Activated naive CD8-positive, alpha-beta T cell treated with anti-CD3 and anti-CD28 coated beads, Interleukin-2, amount 50 U/mL, for 16 hours (primary cell): ENCODE measurements at places on chromosomes 3 and 15.

DNA sequence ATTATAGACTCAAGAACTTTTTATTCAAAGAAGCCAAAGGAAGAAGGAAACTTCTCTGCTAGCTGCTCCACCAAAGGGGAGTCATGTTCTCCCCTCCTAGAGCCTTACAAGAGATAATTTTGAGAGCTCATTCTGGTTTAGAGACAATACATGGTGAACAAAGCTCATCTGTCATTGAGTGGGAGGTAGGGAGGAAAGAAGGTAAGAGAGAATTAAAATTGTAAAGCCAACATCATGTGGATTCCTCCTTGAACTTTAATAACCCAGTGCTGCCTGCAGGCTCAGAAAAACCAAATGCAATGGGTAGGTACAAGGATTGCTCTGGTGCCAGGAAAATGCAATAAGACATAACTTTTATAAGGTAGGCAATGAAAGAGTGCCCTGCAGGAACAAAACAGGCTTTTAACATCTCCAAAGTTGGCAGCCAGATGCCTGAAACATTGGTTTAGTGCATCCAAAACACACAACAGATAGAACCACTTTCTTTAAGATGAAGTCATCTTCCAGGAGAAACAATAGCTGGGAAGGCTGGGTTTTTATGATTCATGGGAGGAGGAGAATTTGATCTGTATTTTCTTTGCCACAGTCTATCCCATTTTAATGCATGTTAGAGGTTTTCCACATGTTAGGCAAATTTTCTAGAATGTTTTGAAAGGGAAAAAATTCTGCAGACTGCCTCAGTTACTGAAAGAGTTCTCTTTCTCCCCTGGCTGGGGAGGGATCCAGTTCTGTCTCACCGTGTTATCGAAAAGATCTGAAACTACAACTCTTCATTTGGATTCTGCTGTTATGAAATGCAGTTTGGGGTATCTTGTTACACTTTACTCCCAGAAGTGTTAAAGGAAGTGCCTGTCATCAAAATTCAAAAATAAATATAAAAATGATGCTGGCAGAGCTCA is 11.3 kb upstream of the ARHGEF3 start:
- DNase-seq = no peak

DNA sequence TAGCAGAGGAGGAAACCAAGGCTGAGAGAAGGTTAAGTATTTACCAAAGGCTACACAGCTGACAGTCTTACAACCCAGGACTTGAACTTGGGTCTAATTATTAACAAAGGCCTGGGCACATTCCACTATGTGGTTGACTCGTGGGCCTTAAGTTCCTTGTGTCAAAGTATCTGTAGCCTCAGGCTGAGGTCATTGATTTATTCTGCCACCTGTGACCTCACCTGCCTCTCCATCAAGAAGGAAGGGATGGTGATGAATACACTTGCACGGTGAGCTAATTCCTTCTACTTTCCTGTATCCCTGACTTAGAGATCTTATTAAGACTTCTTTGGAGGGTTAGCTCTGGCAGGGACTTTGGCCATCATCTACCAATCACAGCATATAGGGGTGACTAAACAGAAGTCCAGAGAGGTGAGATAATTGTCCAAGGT is 19.9 kb upstream of the LRRC58 start:
- DNase-seq = no peak

GRCh38 chr15:71329041-71329440 is 213.8 kb downstream of the THSD4 start:
- no peak for DNase-seq

GRCh38 chr3:64566859-64567258 is 120.9 kb downstream of the ADAMTS9 start:
- no peak for DNase-seq

DNA sequence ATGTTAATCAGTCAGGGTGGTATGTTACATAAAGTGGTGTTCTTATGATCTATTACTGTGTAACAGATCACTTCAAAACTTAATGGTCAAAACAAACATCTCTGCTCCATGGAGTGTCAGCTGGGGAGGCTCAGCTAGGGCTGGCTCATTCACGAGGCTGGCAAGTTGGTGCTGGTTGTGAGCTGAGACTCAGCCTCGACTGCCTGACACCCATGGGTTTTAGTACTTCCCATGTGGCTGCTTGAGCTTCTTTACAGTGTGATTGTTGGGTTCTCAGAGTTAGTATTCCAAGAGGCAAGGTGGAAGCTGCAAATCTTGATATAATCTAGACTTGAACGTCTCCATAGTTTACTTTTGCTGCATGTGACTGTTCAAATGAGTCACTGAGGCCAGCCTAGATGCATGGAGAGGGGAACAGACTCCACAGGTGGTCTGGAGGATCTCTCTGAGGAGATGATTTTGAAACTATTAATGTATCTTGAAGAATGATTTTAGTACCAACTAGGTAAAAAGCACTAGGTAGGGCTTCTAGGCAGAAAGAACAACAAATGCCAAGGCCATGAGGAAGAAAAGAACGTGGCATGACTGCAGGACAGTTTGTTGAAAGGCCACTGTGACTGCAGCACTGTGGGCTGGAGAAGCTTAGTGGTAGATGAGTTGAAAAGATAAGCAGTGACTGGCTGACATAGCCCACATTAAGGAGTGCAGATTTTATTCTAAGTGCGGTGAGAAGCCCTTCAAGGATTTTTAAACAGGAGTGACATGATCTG is 281.1 kb upstream of the PROK2 start:
- DNase-seq = no peak

- no peak for DNase-seq
These were observed 1.5 kb downstream of the SATB1 start for GRCh38 chr3:18423401-18424212.

- no peak for DNase-seq
These were observed 65.0 kb upstream of the IQSEC1 start for GRCh38 chr3:13137941-13138832.

GRCh38 chr3:130779486-130779885 is 32.9 kb upstream of the PIK3R4 start:
- DNase-seq = no peak

DNA sequence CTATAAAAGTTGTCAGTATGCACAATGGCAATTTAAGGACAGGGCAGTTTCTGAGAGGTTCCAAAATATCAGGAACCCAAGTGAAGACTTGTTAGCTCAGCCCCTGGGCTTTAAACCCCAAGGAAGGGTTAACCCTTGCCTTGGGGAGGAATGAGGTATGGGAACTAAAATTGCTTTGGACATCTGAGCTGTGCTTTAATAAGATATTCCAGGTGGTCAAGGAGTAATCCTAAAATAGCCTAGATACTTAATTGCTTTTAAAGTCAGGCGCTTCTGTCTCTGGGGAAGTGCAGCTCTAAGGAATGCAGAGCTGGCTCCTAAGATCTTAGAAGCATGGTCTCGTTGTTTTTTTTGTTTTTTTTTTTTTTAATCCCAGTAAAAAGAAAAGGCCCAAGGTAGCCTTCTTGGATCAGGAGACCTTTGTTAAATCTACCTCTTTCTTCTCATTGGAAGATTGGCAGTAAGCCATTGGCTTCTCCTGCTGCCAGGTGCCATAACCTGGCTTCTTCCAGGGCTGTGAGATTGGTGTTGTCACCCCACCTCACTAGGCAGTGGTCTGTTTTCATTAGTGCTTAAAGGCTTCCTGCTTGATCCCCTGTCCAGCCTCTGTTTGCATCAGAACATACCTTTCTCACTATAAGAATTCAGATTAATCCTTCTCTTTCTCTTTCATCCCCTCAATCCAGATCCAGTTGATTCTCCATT is 24.5 kb downstream of the ARID3B start:
- no peak for DNase-seq

DNA sequence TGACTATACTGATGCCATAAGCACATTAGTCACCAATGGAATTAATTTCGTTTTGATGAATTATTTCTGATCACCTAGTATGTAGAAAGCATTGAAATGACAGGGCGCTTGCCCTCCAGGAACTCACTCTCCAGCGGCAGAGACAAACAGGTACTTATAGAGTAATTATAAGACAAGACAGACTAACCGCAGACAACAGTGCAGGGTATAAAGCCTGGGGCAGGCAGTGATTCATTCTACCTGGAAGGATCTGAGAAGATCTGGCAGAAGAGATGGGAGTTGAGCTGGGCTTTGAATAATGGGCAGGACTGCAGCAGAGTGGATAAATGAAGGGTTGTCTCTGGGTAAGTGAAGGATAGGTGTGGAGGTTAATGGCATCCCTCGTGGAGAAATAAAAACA is 331.8 kb downstream of the FGF12 start:
- DNase-seq = no peak

GRCh38 chr3:171365489-171365888 is 94.7 kb downstream of the TNIK start:
- no peak for DNase-seq

- DNase-seq = no peak
These were observed 36.7 kb downstream of the FOXP1 start for GRCh38 chr3:71546821-71547220.

GRCh38 chr15:67955252-67955651 is 98.9 kb upstream of the PIAS1 start:
- no peak for DNase-seq
